ENCODE measurements at places on chromosomes 11 and 22.

DNA sequence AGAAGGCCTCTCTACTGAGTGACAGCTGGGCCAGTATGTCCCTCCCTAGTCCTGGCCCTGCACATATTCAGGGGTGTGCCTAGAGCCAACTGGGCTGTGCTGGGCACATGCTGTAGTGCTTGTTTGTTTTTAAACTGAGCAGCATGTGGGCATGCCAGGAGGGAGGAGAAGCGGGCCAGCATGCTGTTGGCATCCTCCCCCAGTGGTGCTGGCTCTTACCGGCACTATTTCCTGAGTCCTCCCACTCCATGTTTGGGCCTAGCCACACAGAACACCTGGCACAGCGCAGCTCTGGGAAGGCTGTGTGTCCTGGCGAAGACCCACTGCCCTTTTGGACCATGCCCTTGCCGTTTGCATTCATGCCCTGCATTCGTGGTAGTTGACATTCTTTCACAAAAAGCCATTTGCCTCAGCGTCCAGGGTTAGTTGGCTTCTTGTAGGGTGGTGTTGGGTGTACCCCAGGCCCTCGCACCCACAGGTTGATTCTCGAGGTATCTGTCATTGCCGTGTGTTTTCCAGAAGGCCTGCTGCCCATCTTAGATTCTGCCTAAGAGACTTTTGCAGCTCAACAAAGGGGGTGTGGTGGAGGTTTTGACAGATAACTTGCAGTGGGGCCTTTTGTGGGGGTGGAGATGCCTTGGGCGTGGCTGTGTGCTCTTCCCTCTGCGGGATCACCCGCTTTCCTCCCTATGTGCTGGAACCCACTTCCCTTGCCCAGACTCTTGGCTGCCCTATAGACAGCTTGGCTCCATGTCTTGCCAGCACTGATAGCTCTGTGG, 13.6 kb downstream of the DGCR8 start:
- H3K4me1 ChIP-seq: peaks cover 29% of the 10 kb centered on the region
- DNase-seq: no peak
- no peak overlapping the region for H3K4me3 ChIP-seq

DNA sequence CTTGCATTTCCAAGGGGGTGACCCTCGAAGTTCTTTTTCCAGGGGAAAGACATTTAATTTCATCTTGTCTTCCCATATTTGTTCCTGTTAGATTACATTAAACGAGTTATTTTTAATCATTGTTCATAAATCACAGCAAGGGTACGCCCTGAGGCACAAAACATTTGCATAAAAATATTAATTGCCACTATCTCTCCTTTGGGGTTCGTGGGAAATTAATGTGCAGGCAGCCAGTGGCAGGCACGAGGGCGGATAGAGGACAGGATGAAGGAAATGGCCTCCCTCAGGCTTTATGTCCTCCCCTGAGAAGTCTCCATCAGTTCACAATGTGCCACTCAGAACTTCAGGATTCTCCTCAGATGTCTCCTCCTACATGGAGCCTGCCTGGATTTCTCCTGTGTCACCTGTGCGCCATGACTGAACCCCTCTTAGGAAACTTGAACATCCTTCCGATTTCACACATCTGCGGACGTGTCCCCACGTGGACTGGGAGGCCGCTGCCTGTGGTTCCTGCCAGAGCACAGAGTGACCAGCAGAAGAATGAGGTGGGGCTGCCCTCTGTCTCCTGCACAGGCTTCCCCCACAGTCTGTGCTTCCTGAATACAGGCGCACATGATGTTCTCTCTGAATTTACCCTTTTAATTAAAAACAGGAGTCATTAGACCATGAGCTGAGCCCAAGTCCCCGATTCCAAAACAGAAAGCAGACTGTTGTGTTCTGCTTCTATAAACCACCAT, 1085.9 kb downstream of the TBC1D22A start:
- no peak for DNase-seq
- H3K27ac ChIP-seq: no peak overlapping the region
- peaks cover 2% of the 10 kb centered on the region for H3K27me3 ChIP-seq
- H3K4me1 ChIP-seq: no peaks in the 10 kb centered on the region

GRCh38 chr11:16295592-16295991, 60.8 kb downstream of the SOX6 start:
- no peak overlapping the region for H3K27ac ChIP-seq
- no peaks in the 10 kb centered on the region for H3K27me3 ChIP-seq
- H3K36me3 ChIP-seq: no peaks in the 10 kb centered on the region

GRCh38 chr11:19822531-19822930, 109.9 kb downstream of the NAV2 start:
- DNase-seq: no peak
- no peak overlapping the region for H3K27ac ChIP-seq
- H3K27me3 ChIP-seq: peaks cover 10% of the 10 kb centered on the region
- no peak overlapping the region for H3K4me3 ChIP-seq
